ENCODE measurements at places on chromosomes 4 and X.

DNA sequence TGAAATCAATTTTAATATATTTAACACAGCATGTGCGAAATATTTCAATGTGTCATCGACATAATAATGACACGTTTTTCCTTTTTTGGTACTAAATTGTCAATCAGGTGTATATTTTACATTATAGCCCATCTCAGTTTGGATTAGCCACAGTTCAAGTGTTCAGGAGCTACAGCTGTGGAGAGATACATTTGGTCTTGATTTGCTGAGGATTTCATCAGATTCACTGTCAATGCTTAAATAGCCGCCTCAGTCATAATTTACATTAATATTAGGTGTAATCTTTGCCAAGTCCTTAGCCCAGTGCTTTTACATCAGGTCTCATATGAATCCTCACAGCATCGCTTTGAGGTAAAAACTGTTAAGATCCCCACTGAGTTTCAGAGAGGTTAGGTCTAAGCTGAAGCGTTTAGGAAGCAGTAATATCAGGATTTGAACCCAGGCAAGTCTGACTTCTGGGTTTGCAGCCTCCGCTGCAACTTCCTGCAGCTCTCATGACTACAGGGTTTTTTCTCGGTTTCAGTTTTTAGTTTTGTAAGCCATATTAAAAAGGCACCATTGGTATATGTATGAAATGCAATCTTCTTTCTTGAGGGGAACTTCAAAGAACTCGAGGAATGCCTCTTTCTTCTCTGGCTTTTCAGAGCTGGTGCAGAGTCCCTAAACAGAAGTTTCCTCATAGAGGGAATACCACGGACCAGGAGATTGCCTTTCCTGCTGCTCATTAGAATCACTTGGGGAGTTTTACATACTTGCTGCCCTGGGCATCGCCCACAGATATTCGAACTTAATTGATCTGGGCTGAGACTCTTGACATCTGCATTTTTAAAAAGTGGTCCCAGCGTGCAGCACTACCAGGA is 6.4 kb downstream of the MTM1 start:
- no peak for DNase-seq

DNA sequence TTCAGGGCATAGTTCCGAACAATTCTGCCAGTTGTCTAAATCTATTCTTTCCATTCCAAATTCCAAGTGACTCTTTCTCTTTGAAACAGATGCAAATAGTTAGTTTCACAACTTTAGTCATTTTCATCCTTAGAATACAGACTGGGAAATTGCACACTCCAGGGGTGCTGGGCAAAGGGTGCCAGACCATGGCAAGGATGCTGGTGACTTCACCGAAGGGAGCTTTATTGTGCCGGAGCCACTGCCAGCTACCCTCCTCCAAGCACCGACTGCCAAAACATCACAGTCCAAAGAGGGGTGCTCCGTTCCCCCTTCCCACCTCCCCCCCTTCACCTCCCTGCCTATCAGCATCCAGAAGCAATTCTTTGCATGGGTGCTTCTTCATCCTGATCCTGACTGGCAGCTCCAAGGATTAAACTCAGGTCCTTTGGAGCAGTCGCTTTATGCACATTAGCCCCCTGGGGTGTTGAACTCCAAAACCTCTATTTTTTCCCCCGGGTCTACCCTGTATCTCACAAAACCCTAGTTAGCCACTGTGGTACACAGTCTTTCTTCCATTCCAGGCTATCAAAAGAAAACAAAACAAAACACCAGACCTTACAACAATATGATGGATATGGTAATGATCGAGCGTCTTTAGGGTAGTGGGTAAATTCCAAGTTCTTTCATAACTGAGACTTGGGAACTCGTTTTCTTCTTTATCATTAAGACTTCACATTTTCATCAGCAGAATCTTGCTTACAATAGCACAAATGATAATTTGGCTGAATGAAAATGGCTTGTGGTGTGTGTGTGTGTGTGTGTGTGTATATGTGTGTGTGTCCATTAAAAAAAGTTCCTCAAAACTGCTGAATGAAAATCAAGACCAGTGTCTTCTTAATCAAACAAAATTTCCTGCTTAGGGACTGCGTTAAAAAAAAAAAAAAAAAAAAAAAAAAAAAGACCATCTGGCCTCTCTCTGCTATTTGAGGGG is 28.7 kb downstream of the MID1 start:
- no peak for DNase-seq

GRCh38 chrX:116172976-116173375 is 2.4 kb downstream of the AGTR2 start:
- DNase-seq, result no peak

- no peak for DNase-seq
These were observed 54.7 kb downstream of the CPE start for GRCh38 chr4:165433529-165433928.

- no peak for DNase-seq
These were observed 84.2 kb upstream of the EGFL6 start for GRCh38 chrX:13485167-13485566.

DNA sequence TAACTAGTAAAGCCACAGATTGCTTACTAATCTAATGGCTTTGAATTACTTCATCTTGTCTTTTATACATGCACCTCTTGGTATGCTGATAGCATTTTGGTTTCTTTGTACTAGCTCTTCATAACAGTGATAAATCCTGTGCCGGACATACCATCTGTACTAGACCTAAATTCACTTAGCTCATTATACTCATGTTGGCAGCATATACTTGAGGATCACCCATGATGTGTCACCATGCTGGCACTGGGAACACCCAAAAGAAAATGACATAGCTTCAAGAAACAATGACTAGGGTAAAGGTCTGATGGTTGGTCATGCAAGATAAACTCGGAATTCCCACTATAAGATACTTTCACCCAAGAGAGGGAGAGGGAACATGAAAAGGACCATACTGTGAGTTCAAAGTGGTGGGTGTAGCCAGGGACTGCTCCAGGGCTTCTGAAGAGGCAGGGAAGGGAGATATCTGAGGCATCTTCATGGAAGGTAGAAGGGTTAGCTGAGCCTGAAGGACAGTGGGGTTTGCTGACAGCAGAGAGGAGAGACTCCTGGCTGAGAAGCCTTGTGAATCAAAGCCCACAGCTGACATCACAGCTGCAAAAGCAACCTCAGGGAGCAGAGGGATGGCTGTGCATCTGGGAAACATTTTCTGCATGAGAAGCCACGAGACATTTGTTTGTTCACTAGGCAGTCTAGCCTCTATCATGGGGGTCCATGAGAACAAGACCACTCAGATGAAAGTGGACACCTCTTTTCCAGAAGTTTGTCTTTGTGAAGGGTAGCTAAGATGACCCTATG is 314.2 kb downstream of the RAB28 start:
- no peak for DNase-seq

GRCh38 chrX:132669142-132669541 is 180.3 kb upstream of the MBNL3 start:
- DNase-seq, result no peak

DNA sequence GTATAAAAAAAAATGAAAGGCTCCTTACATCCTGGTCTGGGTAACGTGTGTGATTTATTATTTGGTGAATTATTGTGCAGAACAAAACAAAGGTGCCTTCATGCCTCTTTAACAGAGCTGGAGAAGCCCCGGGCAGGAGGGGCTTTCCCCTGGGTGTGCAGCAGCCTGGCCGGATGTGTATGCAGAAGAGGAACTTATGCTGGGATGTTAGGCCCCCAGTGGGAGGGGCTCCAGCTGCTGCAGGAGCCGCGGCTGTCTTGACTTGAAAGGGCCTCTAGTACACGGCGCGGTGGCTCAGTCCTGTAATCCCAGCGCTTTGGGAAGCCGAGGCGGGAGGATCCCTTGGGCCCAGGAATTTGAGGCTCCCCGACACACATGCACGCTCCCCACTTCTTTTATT is 16.0 kb downstream of the CCNQ start:
- peak; percentile 80 for DNase-seq

DNA sequence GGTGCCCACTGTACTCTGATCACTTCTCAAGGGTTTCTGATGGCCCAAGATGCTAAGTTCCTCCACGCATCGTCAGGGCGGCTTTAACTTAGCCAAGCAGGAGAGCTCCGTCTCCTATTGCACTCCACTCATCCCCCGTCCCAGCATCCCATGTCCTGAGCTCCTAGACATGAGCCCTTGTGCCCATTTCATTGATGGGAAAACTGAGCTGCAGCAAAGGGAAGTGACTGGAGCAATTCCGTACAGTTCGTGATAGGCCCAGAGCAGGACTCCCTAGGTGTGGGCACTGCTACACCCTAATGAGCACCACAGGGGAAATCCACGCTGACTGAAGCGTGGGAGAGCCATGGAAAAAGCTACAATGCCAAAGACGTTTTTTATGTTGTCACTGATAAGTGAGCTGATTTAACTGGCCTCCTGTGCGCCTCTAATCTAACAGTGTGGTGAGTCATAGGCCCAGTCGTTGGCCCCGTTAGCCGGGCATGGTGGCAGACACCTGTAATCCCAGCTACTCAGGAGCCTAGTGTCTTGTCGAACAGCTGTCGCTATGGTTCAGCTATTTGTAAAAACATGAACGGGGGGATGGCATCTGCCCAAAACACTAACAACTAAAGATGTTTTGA is 14.9 kb downstream of the NSDHL start:
- no peak for DNase-seq

DNA sequence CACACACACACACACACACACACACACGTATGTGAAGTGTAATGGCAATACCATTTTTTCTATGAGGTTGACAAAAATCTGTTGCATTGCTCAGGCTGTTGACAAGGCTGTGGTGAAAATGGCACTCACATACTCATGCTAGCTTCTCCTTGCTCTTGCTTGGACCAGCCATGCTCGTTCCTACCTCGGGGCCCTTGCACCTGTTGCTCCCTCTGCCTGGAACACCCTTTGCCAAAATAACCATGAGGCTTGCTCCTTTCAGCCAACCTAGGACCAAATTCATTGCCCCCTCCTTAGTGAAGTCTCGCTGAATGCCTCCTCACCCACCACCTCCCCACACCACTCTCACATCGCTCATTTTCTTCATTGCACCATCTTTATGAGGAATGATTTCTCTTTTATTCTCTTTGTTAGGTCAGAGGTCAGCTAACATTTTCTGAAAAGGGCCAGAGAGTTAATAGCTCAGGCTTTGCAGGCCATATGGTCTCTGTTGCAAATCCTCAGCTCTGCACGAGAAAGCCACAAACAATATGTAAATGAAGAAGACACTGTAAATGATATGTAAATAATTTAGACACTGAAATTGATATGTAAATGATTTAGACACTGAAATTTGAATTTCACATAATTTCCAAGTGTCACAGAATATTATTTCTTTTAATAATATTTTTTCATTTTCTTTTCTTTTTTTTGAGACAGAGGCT is 13.3 kb downstream of the SLC38A5 start:
- no peak for DNase-seq

- no peak for DNase-seq
These were observed 217.6 kb downstream of the ZNF674 start for GRCh38 chrX:46327566-46328115.
